ENCODE measurements at places on chromosomes 6 and 20.

DNA sequence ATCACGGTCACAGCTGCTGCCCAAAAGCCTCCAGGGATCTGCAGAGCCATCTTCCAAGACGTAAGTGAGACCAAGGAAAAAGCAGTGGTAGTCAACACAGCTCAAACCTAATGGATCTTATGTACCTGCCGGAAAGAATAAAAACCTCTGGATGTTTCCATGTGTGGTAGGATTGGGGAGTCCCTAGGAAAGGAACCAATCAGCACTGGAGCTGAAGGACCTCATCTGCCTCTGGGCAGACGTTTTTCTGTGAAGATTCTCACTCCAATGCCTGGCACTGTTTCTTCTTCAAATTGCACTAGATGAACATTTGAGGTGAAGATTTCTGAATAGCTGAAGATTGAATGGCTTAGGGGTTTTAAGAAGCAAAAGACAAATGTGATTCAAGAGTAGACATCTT is at the start of gene HLA-DQB2:
HLA-DQB2 (minus strand) TSS at position 112 of the 400 bp plus-strand sequence; CDS start at position 50, 62 bp downstream.
- no peak within 1 kb of the TSS for H3K27ac ChIP-seq
- H3K36me3 ChIP-seq, result no peaks in the 10 kb centered on the region
- no peak within 1 kb of the TSS for H3K4me3 ChIP-seq
- H3K4me1 ChIP-seq, result no peaks in the 10 kb centered on the region
- H3K27me3 ChIP-seq, result no peaks in the 10 kb centered on the region

DNA sequence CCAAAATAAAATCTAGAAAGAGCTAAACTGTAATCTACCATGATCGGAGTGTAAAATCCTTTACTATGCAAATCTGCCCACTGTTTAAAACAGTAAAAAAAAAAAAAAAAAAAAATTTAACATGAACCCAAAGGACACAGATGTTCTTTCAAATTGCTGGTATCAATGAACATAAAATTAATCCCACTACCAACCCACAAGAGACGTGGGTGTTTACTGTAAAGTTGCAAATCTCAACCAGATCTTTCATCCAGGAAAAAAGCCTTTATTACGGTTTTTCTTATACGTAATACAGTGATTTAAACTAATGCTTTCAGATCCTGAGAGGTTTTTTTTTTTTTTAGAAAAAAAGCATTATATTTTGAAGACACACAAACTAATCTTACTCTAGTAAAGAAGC is 2.5 kb downstream of the CDK19 start:
- no peaks in the 10 kb centered on the region for H3K36me3 ChIP-seq
- no peaks in the 10 kb centered on the region for H3K27me3 ChIP-seq
- H3K27ac ChIP-seq, result no peak overlapping the region
- no peak for DNase-seq
- H3K4me3 ChIP-seq, result no peak overlapping the region
- H3K4me1 ChIP-seq, result no peaks in the 10 kb centered on the region

- H3K4me1 ChIP-seq, result no peaks in the 10 kb centered on the region
- H3K4me3 ChIP-seq, result no peak overlapping the region
- DNase-seq, result no peak
- no peak overlapping the region for H3K27ac ChIP-seq
- H3K36me3 ChIP-seq, result no peaks in the 10 kb centered on the region
- no peaks in the 10 kb centered on the region for H3K27me3 ChIP-seq
Measured at GRCh38 chr6:155993240-155993639, 537.6 kb upstream of the NOX3 start.

GRCh38 chr6:109840034-109840433 is 138.1 kb upstream of the GPR6 start:
- no peaks in the 10 kb centered on the region for H3K36me3 ChIP-seq
- no peak overlapping the region for H3K27ac ChIP-seq
- no peaks in the 10 kb centered on the region for H3K27me3 ChIP-seq
- DNase-seq, result no peak

- H3K4me3 ChIP-seq, result no peak overlapping the region
- H3K4me1 ChIP-seq, result no peaks in the 10 kb centered on the region
- no peak overlapping the region for H3K27ac ChIP-seq
- H3K36me3 ChIP-seq, result no peaks in the 10 kb centered on the region
- no peaks in the 10 kb centered on the region for H3K27me3 ChIP-seq
Measured at GRCh38 chr6:96301781-96302180, 219.8 kb upstream of the UFL1 start.

DNA sequence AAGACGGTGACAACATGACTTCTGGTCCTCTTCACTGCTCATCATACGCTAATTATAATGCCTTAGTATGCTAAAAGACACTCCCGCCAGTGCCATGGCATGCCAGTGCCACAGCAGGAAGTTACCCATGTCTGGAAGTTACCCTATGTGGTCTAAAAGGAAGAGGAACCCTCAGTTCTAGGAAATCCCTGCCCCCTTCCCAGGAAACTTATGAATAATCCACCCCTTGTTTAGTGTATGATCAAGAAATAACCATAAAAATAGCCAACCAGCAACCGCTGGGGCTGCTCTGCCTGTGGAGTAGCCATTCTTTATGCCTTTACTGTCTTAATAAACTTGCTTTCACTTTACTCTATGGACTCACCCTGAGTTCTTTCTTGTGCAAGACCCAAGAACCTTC is 15.8 kb upstream of the SERPINB9 start:
- no peaks in the 10 kb centered on the region for H3K27me3 ChIP-seq
- no peak overlapping the region for H3K27ac ChIP-seq
- peaks cover 3% of the 10 kb centered on the region for H3K4me1 ChIP-seq
- no peak overlapping the region for H3K4me3 ChIP-seq
- no peaks in the 10 kb centered on the region for H3K36me3 ChIP-seq
- DNase-seq, result no peak
